ENCODE measurements at places on chromosomes 13 and 19. TPM values are rescaled to one million over a fixed set of nuclear protein-coding genes. Genes with fewer than 3 reads are reported as not detected.

GRCh38 chr13:97026531-97027161, 32.4 kb upstream of the OXGR1 start:
- DNase-seq: no peak

GRCh38 chr19:8686549-8686948, 12.0 kb downstream of the ACTL9 start:
- DNase-seq: peak; percentile 9

Gene SMIM44
- not detected for total RNA-seq

GRCh38 chr19:50047671-50048070, 21.9 kb downstream of the ZNF473 start:
- no peak for DNase-seq

DNA sequence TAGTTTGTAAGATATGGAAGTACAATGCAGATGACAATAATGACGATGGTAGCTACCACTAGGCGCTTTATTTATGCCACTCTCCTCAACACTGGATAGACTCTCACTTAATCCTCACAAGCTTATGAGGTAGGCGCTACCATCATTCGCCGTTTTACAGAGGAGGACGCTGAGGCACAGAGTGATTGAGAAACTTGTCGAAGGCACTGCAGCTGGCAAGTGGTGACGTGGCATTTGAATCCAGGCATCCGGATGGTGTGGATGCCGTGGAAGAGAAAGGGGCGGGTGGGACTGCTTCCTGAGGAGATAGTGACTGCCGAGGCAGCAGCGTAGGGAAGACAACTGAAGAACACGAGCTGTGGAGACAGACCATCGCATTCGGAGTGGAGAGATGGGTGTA, 1.3 kb upstream of the RPS9 start:
- no peak for DNase-seq

GRCh38 chr13:30904043-30904442, 2.0 kb upstream of the MEDAG start:
- no peak for DNase-seq

DNA sequence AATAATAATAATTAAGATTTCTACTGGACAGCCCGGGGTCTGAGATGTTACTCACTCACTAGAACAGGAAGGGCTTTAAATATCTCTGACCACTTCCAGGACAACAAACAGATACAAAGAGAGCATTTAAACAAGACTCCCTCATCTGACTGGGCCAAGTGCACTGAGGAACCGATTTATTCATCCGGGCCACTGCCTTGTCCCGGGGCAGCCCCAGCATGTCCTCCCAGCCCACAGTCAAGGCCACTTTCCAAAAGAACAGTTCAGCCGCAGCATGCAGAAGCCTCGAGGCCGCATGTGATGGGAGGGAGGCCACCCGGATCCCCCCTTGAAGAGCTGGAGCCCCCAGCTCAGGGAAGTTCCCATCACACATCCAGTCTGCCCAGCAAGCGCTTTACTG, 30.5 kb downstream of the MLLT1 start:
- DNase-seq: no peak

Gene CYP4F2
- not detected for total RNA-seq

Gene ZFR2
- 0.62 TPM for total RNA-seq

DNA sequence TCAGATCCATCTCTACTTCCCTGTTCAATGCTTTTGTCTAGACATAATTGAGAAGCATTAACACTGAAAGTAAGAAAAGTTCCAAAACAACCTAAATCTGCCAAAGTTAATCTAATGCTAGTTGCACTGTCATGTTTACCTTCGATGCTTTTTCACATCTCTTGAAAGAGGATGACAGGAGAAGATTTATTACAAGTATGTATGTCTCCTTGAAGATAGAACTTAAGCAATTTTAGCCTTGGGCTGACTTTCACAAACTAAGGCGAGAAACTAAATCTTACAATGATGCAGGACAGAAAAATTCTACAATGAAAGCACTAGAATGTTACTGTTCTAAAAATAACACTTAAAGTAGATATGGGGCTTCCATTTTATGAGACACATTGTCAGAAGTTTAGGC, 64.0 kb downstream of the MIPEP start:
- DNase-seq: no peak

Gene CYP4F3
- 1.00 TPM for total RNA-seq

- DNase-seq: no peak
Measured at GRCh38 chr13:101231751-101232428, 184.4 kb downstream of the NALCN start.

Gene RFPL4AL1
- 0.57 TPM for total RNA-seq

Gene NPHS1
- not detected for total RNA-seq

GRCh38 chr13:24265453-24265852, 43.9 kb upstream of the C1QTNF9 start:
- DNase-seq: peak; percentile 47

DNA sequence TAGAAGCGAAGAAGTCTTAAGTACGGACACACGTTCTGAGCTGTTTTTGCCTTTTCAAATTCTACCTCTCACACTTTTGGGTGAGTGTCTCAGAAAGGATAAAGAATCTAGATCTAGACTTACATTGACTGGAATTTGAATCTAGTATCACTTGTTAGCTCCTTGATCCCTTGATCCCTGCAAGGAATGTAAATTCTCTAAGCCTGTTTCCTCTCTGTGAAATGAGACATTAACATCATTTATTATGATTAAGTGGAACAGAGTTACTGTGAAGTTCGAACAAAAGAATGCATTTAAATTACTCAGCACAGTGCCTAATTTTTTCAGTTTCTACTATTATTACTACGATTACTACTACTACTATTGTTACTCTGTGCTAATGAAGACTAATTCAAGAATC, 86.6 kb upstream of the POSTN start:
- DNase-seq: no peak

DNA sequence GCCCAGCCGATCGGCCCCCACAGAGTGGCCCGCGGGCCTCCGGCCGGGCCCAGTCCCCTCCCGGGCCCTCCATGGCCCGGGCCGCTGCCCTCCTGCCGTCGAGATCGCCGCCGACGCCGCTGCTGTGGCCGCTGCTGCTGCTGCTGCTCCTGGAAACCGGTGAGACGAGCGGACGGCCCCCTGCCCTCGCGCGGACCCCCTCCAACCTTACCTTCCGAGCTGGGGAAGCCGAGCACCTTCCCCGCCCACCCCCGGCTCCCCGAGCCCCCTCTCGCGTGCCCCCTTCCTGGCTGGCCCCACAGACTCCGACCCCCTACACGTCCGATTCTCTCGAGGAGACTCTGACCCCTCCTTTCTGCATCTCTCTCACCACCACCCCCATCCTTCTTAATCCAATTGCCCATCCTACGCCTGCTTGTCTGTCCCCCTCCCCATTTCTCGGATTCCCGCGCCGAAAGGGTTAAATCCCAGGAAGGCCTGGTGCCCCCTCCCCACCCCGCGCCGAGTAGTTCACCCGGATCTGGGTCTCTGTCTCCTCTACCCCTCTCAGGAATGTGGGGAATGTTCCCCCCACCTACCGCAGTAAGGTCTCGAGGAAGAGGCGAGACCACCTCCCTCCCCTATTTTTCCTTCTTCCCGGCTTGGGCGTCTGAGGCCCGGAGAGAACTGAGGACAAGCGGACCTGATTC, 502 bp downstream of the NECTIN2 start:
- no peak for DNase-seq

GRCh38 chr19:29308977-29309590, 96.1 kb upstream of the UQCRFS1 start:
- DNase-seq: no peak
